D721Med (cell line): ENCODE measurements at places on chromosomes 2 and 18.

- no peak for DNase-seq
Observed at GRCh38 chr2:227462972-227463931, 8.7 kb upstream of the AGFG1 start.

GRCh38 chr2:240593703-240594451, 7.3 kb downstream of the CAPN10 start:
- DNase-seq: no peak

GRCh38 chr2:142012797-142013196, 118.0 kb downstream of the LRP1B start:
- no peak for DNase-seq

GRCh38 chr2:11726384-11726783, 20.0 kb upstream of the LPIN1 start:
- DNase-seq: no peak

DNA sequence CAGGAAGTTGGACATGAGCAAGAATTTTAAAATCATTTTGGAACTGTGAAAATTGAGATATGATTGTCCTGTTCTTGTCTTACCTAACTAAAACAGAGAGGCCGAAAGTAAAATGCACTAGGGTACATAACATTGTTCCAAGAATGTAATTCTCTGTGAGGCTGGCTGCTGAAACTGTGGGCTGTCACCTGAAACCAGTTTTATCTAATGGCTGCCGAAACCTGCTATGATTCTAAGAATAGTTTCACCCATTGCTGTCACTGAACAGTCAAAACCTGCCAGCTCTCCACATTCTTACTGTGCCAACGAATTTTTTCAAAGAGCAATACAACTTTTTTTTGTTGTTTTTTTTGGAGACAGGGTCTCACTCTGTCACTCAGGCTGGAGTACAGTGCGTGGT, 119.3 kb upstream of the ZSWIM2 start:
- DNase-seq: no peak

DNA sequence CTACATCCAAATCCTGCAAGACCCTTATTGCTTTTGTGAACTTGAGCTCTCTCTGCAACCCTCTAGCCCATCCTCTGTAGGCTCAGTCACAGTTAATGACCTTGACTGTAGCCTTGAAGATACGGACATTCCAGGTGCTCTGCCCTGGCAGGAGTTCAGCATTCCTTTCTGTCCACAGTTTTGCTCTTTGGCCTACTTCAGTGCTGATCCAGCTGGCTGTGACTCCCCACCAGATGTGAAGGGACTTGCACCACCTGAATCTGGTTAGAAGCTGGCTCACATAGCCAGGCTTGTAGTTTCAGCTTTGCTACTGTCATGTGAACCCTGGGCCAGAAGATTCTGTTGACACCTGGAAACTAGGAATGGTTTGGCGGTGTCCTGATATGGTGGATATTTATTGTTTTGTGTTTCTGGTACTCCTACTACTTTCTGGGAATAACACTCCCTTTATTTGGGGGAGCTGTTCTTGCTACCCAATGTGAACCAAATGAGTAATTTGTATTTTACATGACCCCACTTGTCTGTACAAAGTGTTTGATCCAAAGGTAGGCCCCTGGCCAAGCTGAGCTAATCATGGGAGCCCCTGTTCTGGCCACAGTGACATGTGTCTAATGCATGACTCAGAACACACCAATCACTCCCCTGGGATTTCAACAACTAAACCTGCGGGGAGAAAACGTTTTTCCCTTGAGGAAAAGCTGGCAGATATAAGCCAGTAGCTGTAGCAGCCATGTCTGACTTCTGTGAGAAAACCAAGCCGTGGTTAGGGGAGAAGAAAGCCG, 73.4 kb downstream of the CDCA7 start:
- no peak for DNase-seq

- DNase-seq: no peak
Observed at GRCh38 chr2:98769784-98770183, 38.9 kb upstream of the MGAT4A start.

DNA sequence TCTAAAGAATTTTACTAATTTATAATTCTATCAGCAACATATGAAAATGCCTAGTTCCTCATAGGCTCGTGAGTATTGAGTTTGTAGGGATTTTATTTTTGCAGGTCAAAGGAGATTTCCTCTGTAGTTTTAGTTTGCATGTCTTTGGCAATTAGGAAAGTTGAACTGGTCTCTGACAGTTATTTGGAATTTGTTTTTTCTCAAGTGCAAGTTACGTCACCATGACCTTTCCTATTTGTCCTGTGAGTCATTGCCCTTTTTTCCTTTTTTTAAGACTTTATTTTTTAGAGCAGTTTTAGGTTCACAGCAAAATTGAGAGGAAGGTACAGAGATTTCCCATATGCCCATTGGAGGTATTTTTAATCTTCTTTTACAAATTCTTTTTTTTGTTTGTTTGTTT, 29.0 kb downstream of the RAMP1 start:
- DNase-seq: no peak

DNA sequence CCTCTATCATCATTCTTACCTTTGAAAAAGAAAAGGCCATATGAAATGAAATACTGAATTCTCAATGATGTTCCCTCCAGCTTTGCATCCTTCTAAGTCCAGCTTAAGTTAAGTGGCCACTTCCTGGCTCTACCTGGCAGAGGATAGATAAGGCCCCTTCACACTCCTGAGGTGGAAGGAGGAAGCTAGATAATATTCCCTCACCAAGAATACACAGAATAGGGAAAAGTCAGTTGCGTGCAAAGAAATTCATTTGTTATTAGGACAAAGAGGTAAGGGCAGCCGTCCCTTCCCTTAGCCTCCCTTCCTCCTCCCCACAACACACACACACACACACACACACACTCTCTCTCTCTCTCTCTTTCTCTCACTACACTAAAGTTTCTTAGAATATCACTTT, 37.5 kb downstream of the OLA1 start:
- DNase-seq: no peak

DNA sequence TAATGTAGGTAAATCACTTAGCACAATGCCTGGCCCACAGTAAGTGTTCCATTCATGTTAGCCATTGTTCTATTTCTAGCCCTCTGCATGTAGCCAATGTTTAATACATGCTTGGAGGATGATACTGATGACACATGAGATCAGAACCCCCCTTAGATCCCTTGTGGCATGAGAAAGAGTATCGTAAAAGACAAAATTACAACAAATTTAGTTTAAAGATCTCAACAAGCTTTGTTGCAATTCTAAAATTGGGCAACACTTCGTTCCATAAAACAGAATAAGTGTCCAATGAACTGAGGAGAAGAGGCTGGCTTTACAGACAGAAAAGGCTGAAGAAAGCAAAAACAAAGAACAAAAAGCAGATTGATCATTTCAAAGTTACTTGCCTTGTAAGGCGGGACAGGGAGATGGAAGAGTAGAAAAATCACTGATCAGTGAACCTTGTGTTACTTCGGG, 148.7 kb upstream of the SLC1A4 start:
- no peak for DNase-seq

- DNase-seq: no peak
Observed at GRCh38 chr2:55761024-55761423, 67.4 kb upstream of the PNPT1 start.

GRCh38 chr18:70086085-70086484, 119.4 kb downstream of the RTTN start:
- DNase-seq: no peak

DNA sequence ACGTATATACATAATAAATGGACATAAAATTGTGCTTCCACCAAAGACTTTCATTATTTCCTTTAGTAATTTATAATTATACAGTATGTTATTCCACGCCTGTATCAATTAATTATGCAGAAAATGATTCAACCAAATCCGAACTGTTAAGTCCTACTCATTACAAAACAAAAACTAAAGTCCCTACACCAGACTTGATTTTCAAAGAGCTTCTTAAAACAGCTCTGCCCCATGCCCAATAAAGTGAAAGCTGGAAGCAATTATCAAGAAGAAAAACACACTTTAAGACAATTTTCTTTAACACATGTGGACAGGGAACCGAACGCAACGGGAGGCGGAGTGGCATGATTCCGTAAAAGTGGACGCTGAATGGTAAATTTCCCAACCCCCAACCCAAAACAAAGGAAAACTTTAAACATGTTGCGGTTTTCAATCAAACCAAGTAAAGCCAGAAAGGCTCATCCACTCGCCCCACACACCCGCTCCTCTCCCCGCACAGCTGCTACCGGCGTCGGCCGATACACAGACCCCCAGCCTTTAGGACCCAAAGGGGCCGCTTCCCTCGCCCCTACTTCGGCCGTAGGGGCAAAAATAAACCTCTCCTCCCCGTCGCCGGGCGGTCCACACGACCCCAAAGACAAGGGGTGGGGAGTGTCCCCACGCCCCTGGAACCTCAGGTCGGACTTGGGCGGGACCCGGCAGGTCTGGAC, 705 bp downstream of the YES1 start:
- DNase-seq: no peak

DNA sequence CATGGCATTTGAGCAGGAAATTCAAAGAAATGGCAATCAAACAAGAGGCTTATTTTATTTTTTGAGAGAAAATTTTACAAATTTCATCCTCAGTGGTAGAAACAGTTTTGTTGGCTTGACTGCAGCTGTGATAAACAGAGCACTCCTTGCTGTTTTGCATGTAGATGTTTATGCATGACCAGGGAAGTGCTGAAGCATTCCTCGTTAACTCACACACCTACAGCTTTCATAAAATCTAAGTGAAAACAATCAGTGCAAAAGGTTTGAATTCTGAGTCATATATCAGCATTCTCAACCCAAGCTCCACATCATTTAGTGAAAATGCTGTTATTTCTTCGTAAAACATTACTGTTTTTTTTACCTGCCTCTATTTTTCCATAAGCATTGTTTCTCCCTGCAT, 146.6 kb upstream of the CCDC68 start:
- DNase-seq: no peak

GRCh38 chr2:179751163-179751809, 110.1 kb downstream of the ZNF385B start:
- DNase-seq: no peak

DNA sequence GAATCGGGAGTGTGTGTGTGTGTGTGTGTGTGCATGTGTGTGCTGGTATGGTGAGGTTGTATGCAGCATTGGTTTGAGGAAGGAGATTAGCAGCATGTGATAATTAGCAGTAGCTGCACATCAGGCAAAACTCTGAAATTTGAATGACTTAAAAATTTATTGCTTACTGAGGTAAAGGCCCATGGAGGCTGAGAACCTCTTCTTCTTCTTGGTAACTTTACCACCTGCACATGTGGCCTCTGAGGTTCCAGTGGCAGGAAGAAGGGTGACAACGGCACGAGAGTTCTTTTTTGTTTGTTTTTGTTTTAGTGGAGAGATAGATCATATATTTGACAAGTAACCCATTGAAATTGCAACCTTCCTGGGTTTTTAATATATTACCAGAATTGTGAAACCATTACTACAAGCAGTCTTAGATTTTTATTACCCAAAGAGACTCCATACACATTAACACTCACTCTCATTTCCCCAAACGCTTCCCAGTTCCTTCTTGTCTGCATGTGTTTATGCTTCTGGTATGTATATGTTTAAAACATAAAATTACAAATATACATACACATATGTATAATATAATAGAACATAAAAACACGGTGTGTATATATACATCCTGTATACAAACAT, 292.1 kb downstream of the PTGR3 start:
- no peak for DNase-seq

DNA sequence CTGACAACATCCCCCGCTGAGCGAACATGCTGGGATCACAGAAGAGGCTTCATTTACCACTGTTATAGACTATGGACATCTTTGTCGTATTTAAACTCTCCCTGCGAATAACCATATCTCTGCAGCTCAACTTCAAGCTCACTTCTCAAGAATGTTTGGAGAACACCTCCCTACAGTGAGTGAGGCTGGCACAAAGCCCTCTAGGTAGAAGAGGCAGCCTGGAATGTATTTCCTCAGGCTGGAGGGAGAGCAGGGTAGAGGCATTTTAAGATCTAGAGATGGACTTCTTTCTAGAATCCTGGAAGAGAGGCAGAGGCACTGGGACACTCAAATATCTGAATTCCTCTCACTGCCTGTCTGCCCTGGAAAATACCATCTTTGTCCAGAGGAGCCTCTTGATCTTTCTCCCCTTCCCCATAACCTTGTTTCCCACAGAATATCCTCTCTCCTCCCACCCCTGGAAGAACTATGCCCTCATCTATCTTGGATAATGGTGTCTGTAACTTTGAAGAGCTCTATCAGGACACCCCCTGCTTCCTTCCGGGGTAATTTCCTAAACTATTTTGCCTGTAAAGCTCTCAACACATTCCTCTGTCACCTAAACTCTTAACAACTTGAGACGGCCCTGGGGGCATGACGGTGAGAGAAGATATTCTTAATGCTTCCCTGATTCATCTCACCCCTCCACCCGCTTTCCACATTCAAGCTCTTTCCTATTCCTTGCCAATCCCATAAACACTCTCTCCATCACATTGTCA, 2.4 kb upstream of the ANTXR1 start:
- no peak for DNase-seq

- DNase-seq: no peak
Observed at GRCh38 chr2:215396595-215397313, 39.1 kb downstream of the FN1 start.

GRCh38 chr2:165815299-165816141, 21.5 kb upstream of the GALNT3 start:
- DNase-seq: no peak

- DNase-seq: no peak
Observed at GRCh38 chr2:196074631-196075030, 6.0 kb upstream of the DNAH7 start.

- no peak for DNase-seq
Observed at GRCh38 chr2:240400371-240401161, 34.9 kb upstream of the GPC1 start.
